GF-D8 (cell line): ENCODE measurements at places on chromosomes 6 and 20.

DNA sequence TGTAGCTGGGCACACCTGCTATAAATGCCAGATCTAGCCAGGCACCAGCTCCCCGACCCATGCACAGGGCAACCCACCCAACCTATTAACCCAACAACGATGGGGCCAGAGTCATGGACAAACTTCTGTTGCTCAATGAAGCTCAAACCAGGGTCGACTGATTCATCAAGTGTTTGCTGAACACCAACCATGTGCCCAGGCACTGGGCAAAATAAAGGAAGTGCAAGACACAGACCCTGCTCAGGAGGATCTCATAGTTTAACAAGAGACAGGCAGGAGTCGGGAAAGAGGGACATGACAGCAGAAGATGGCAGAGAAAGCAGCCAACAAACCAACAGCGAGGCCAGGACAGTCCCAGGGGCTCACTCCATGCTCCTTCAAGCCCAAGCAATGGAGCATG lies 18.8 kb downstream of the KCNK5 start:
- no peak for DNase-seq

DNA sequence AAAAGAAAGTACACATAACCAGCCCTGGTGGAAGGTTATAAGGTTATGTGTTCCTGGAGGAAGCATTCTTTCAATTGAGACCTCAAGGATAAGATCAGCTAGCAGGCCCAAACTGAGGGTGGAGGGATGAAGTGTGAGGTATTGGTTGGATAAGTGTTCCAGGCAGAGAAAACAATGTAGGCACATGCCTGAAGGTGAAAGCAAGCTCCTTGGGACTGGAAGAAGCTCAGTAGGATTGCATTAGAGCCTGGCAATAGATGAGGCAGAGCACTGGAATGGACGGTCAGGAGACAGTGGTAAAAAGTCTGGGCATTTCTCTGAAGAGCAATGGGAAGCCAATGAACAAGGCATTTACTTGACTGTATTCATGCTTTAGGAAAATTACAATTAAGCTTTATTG lies 89.9 kb upstream of the SHLD1 start:
- DNase-seq, result no peak

DNA sequence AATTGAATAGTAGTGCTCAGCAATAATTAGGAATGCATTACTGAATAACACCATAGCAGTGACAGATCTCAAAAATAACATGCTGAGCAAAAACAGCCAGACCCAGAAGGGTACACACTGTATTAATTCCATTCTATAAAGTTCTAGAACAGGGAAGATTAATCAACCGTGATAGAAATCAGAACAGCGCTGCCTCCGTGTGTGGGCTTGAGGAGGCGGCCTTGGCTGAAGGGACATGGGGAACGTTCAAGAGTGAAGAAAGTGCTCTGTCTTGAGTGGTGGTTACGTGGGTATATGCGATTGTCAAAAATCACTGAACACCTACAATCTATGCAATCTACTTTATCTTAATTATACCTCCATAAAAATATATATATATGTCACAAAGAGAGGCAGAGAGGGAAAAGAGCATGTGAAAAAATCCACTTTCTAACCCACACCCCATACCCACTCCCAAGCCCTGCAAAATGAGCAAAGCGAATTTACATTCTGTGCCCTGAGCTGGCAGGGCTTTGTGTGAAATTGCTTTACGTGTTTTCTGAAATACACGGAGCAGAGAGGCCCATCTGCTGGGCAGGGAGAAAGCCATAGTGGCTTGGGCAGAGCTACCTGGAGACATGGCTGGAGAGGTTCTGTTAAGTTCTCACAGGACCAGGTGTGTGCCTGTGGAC lies 74.4 kb downstream of the NFATC2 start:
- no peak for DNase-seq

- DNase-seq, result no peak
These were observed 137.0 kb downstream of the MTHFD1L start for GRCh38 chr6:151002491-151002935.

DNA sequence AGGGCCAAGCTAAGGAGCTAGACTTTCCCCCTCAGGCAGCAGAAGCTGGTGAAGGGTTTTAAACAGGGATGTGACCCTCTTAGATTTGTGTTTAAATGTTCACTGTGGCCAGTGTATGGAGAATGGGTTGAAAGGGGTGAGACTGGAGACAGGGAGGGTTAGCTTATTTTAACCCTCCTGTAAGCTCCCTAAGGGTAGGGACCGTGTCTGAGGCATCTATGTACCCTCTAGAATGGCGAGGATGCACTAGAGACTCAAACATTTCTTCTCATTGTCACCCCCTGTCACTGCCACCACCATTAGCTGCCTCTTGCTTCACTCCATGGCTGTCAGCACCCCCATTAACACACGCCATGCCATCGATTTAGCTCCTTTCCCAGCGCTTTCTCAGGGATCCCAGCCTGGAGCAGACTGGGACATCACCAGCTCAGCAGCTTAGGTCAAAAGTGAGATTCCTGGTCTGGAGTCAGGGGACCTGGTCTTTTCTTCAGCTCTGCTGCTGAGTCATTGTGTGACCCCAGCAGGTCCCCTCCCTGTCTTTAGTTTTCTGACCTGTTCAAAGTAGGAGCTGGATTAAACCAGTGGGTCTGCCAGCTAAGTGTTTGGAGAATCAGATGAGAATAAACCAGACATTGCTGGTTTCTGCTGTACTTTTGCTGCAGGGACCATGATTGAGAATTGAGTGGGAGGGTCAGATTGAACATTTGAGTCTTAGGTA lies 1.1 kb upstream of the SLC22A7 start:
- DNase-seq, result no peak

DNA sequence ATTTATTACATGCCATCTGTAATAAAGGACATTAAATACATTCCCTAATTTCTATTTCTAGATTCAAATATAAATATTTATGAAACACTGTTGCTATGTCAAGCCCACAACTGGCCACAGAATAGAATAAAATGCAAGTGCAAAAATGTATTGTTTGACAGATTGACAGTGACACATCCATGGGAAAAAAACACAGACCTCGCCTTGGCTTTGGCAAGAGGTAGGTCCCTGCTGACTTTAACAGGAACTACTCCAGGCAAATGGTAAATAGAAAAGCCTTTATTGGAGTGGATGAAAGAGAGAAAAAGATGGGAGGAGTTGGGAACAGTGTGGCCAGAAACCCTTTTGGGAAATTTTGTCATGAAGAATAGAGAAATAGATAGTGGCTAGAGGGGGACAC lies 622.9 kb downstream of the UTRN start:
- no peak for DNase-seq

GRCh38 chr6:170174124-170174770 lies 116.6 kb downstream of the DLL1 start:
- DNase-seq, result no peak

- no peak for DNase-seq
These were observed 203.3 kb downstream of the ARID1B start for GRCh38 chr6:156980515-156980914.

DNA sequence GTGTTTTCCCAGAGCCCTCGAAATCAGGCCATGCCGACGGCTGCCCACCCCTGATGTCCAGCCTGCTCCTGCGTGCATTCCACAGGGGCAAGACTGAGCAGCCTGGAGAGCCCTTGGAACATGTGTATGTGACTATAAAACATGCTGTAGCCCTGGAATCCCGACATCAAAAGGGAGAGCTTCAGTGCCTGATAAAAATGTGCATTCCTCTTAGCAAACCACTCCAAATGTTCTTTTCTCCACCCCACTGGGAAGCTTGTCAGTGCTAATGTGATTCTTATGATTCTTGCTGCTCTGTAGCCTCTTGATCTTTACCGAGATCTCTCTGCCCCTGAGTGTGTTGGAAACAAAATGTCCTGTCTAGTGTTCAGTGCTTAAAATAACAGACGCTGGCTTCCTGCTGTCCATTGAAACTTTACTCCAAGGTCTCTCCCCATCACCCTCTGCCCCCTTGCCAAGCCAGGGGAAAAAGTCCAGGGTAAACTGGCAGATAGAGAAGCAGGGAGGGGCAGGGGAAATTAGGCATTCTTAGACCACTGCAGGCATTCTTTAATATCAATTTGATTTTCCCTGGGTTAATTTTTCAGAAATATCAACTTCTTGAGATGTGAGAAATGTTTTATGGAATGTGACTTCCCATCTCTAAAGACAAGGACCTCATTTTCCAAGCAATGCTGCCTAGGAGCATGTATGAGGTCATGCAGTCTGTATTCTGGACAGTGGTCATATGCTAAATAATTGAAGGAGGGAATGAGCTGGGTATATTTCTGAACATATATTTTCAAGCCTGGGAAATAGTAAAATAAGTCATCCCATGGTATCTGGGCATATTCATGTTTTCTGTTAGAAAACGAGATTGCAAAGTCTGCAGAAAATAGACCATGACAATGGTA lies 73.8 kb upstream of the ISM1 start:
- no peak for DNase-seq

GRCh38 chr6:166076625-166077024 lies 91.0 kb downstream of the TBXT start:
- no peak for DNase-seq

GRCh38 chr20:3177746-3178485 lies 4.6 kb upstream of the LZTS3 start:
- DNase-seq, result no peak

DNA sequence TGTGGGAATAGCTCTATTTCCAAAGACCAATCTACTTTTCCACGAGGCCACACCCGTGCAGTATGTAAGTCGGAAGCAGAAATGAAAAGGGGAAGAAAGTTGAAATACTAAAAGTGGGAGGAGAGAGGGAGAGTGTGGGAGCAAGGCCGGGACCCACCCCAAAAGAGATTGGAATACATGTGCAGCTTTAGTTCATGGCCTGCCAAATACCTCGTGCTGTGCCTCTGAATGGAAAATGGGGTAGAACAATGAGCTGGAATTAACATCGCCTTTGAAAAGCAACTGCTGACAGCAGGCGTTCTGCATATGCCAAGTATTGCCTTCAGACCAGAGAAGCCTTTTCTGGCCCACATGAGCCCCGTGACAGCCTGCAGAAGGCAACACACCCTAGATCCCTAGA lies 155.6 kb downstream of the CD83 start:
- no peak for DNase-seq

DNA sequence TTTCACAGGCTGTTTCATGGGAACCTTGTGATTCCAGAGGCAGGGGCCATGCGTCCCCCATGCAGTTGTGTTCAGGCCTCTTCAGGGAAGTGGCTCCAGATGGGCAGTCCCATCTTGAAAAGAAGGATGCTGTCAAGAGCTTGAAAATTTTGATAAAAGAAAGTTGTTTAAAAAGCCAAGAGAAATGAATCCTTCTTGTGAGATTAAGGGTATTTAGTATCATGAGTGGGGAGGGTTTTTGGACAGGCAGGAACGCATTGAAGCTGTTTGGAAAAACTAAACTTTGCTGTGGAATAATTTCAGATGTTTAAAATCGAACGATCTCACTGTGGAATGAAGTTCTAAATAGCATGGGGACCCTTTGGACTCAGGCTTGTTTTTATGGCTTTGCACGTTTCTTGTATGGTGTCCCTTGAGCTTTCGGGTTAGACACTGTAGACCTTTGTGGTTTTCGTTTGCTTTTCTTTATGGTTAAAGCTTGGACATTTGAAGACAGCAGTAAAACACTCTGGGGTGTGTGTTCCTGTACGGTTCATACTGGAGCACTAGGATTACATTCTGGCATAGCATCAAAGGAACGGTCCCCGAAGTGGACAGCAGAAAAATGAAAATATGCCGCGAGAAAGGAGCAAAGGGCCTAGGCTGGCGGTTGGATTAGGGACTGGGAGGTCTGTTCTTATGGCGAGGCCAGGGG lies 18.2 kb downstream of the KIF25 start:
- no peak for DNase-seq

DNA sequence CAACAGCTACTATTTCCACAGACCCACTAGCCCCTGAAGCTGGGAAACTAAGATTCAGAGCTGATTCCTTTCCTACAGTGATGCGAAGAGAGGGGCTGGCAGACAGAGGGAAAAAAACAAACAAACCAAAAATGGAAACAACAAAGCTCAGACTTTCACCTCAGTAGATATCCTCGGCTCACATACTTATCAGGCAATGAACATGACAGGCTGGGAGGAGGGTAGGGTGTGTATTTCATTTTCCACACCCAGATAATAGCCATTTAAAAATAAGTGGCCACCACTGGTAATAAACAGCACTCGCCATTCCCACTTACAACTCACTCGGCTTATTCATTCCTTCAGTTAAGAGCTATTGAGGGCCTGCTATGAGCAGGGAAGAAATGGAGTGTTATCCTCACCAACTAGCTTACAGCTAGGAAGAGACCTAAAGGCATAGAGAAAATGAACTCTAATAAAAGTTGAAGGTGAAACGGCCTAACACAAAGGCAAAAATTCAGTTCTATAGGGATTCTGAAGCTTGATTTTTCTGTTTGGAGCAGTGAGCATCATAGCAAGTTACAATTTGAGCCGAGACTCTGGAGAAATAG lies 32.0 kb upstream of the SPTLC3 start:
- no peak for DNase-seq

GRCh38 chr6:108697561-108698161 lies 136.9 kb downstream of the FOXO3 start:
- DNase-seq, result peak; percentile 15

DNA sequence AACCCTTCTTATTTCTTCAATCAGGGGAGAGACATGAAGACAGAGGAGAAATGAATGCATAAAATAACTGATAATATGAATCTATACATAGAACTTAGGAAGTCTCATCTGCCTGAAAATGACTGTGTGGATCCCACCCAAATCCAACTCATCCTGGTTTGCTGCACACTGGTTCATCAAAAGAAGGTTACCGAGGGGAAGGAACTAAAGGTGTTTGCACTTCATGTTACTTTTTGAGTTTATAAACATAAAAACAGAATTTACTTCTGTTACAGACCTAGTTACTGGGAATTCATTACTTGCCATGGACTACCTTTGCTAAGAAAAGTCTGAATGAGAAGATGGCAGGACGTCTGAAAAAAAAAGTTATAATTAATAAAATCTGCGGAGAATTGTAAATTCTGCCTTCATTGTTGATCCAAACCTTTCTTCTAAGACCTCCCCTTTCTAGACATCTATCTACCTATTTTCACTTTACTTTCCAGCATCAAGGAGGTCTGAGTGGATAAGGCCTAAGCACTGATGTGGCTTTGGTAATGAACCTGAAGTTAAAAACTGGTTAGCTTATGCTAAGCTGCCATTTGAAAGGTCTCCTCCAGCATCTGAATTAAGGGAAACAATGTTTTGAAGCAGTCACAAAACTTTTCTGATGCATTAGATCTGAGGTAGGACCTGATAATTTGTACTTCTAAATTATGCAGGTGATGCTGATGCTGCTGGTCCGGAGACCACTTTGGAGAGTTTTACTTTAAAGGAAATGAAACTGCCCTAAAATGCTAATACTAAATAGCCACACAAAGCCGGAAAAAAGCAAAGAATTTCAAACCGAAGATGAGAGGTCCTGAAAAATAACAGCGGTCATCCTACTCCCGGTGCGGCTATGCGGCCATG lies 84.0 kb downstream of the HFE start:
- no peak for DNase-seq

DNA sequence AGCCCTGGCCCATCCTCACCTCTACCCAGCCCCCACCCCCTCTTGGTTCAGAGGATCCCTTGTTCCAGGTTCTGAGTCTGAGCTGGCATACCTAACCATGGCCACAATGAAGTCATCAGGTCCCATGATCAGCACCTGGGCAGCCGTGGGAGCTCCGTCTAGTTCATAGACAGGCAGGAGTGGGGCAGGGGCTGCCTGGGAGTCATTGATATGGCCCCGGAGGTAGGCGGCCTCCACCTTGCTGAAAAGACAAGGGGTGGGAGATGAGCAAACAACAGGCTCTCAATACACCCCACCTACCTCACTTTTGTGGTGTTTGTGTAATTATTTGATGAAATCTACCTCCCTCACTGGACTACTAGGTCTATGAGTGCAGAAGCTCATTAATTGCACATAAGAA lies 20.4 kb downstream of the GGT7 start:
- DNase-seq, result no peak
